CD8-positive, alpha-beta memory T cell (primary cell): ENCODE measurements at places on chromosomes 3 and 15. TPM values are rescaled to one million over a fixed set of nuclear protein-coding genes. Genes with fewer than 3 reads are reported as not detected.
A peak's percentile ranks its signal among the peaks of the same experiment; 100 is the strongest.

TM6SF1 gene
- total RNA-seq: 0.78 TPM

GRCh38 chr15:70609889-70610288 lies 153.5 kb downstream of the UACA start:
- no peak overlapping the region for H3K4me3 ChIP-seq
- H3K4me1 ChIP-seq: no peaks in the 10 kb centered on the region
- H3K27ac ChIP-seq: no peak overlapping the region
- no peak for DNase-seq
- H3K36me3 ChIP-seq: no peaks in the 10 kb centered on the region

DNA sequence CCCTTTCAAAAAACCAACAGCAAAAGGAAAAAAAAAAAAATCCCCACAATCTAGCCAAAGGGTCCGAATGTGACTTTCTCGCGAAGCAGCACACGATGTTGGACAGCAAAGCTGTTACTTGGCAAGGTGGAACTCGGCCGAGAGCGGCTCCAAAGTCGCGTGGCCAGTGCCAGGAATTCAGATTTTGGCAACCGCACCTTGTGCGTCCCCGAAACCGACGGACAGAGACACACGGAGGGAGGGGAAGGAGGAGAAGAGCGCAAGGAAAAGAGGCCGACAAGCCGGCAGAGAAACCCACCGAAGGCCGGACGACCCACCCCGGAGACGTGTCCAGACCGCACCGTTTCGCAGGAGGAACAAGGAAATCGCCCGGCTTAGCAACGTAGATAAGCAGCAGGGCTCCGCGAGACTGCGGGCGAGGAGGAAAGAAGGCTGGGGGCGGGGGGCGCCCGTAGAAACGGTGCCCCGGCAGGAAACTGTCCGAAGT lies 517.3 kb downstream of the MECOM start:
- H3K4me3 ChIP-seq: no peak overlapping the region
- H3K36me3 ChIP-seq: no peaks in the 10 kb centered on the region
- H3K4me1 ChIP-seq: peaks cover 12% of the 10 kb centered on the region
- H3K27ac ChIP-seq: peak overlapping the region; percentile 9
- no peak for DNase-seq

ZDHHC23 gene
- total RNA-seq: 4.3 TPM

- H3K4me3 ChIP-seq: no peak overlapping the region
- H3K36me3 ChIP-seq: no peaks in the 10 kb centered on the region
- H3K27ac ChIP-seq: no peak overlapping the region
- peaks cover 13% of the 10 kb centered on the region for H3K4me1 ChIP-seq
- no peak for DNase-seq
Measured at GRCh38 chr15:90016721-90017120, 15.6 kb downstream of the ZNF710 start.

UBA7 gene
- 57.8 TPM for total RNA-seq

NPTN gene
- 58.5 TPM for total RNA-seq

DNA sequence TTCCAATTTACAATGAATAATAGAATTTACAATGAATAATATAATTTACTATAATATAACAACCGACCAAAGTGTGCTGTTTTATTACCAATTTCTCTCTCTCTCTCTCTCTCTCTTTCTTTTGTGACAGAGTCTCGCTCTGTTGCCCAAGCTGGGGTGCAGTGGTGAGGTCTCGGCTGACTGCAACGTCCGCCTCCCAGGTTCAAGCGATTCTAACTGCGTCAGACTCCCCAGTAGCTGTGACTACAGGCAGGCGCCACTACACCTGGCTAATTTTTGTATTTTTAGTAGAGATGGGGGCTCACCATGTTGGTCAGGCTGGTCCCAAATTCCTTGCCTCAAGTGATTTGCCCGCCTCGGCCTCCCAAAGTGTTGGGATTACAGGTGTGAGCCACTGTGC lies 17.0 kb upstream of the CCNL1 start:
- no peak overlapping the region for H3K27ac ChIP-seq
- peaks cover 25% of the 10 kb centered on the region for H3K4me1 ChIP-seq
- H3K4me3 ChIP-seq: no peak overlapping the region

- peaks cover 77% of the 10 kb centered on the region for H3K4me1 ChIP-seq
- H3K27ac ChIP-seq: peak overlapping the region; percentile 57
Measured at GRCh38 chr15:76996526-76997401, 1.8 kb downstream of the PSTPIP1 start.

BFSP2 gene
- not detected for total RNA-seq
